ENCODE measurements at places on chromosomes 3 and 15. TPM values are rescaled to one million over a fixed set of nuclear protein-coding genes. Genes with fewer than 3 reads are reported as not detected.

- DNase-seq, result no peak
Observed at GRCh38 chr3:101279162-101279561, 41.2 kb downstream of the IMPG2 start.

DNA sequence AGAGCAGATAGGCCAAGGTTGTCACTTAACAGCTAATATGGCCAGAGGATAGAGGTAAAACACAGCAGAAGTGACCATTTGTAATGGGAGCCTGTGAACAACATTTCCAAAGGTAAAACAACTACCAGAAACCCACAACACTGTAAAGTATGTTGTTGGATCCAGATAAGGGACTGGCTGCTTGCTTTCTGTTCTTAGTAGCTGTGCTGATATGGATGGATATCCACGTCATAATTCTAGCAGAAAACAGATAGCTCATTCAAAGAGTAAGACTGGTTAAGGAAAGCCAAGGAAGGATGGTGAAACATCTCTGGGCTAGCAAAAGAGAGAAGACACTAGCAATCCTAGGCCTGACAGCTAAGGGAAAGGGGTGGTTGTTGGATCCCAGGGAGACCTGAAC lies 36.9 kb upstream of the SPRED1 start:
- DNase-seq, result no peak

- no peak for DNase-seq
Observed at GRCh38 chr3:44264146-44264545, 22.5 kb downstream of the TOPAZ1 start.

DNA sequence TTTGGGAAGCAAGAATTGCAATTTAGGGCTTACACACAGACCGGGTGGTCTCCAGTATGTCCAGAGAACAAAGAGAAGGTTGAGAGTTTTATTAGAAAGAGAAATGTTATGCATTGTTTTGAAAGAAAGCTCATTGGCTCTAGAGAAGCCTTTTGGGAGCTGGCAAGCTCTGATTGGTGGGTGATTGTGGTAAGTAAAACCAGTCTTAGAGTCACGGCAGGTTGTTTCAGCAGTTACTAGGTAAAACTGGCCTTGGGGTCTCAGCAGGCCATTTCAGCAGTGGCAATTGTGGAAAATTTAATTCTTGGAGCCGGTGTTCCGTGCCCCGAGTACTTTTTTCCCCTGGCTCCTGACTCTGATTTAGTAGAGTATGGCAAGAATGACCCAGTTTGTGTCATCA lies 78.1 kb downstream of the MRPL46 start:
- no peak for DNase-seq

GRCh38 chr3:74535281-74535680 lies 79.2 kb downstream of the CNTN3 start:
- DNase-seq, result no peak

- DNase-seq, result peak; percentile 21
Observed at GRCh38 chr3:156620260-156620659, 54.1 kb upstream of the TIPARP start.

GRCh38 chr3:194316918-194317317 lies 34.2 kb downstream of the CPN2 start:
- no peak for DNase-seq

- DNase-seq, result no peak
Observed at GRCh38 chr15:99674279-99674678, 59.0 kb downstream of the LYSMD4 start.

C3orf18 gene
- total RNA-seq, result 0.33 TPM

SAMMSON gene
- total RNA-seq, result not detected

All from HT-29 (cell line).